ENCODE measurements at places on chromosomes 3 and 15. TPM values are rescaled to one million over a fixed set of nuclear protein-coding genes. Genes with fewer than 3 reads are reported as not detected.

- no peak overlapping the region for H3K4me3 ChIP-seq
- no peak overlapping the region for H3K27ac ChIP-seq
- no peak for DNase-seq
- no peaks in the 10 kb centered on the region for H3K36me3 ChIP-seq
These were observed 29.5 kb upstream of the SMAD3 start for GRCh38 chr15:67035886-67036285.

Gene IL17RD
- total RNA-seq, result 0.97 TPM

DNA sequence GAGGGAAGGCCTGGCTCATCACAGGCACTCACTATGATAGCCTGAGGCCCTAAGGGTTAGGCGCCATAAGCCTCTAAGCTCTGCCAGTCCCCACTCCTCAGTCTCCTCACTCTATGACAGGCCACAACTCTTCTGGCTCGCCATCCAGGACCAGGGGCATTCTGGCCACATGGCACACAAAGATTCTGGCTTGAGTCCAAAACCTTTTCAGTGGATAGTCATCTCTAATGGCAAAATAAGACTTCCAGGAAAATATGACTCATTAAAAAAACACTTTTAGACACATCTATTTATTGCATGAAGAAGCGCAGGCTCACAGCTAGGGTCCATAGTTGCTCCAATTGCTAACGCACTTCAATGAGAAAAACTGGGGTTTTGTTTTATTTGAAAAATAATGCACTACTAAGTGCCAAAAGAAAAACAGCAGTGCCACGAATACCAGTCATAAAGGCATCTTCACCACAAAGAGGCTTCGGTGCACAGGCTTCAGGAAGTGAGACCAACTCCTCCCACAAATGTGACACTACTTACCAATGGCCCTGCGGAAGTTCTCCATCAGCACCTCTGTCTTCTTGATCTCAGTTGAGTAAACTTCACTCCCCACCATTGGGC lies 11.1 kb downstream of the RUVBL1 start:
- H3K27ac ChIP-seq, result peak overlapping the region; percentile 36
- H3K27me3 ChIP-seq, result no peaks in the 10 kb centered on the region
- peak; percentile 89 for DNase-seq
- no peak overlapping the region for H3K4me3 ChIP-seq
- peaks cover 14% of the 10 kb centered on the region for H3K4me1 ChIP-seq

DNA sequence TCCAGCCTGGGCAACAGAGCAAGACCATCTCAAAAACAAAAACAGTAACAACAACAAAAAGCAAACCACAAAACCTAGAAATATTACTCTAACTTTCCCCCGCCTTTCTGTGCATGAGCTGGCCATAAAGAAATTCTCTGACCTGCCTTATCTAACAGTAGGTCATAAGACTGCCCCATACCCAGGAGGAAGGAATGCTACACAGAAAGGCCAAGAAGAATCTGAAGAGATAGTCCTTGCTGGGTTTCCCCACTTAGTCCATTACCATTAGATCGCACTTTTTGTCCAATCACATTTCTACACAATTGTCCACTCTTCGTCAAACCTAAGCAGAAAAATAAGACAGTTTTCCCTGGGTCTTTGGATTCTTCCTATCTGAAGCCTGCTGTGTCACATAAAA lies 23.5 kb downstream of the CIAO2A start:
- no peak overlapping the region for H3K27ac ChIP-seq
- no peak overlapping the region for H3K4me3 ChIP-seq
- DNase-seq, result no peak
- peaks cover 28% of the 10 kb centered on the region for H3K4me1 ChIP-seq
